ENCODE measurements at places on chromosomes 4 and X.

- DNase-seq: no peak
Measured at GRCh38 chrX:136453771-136454170, 34.0 kb upstream of the BRS3 start.

GRCh38 chr4:150080337-150080736 lies 2.1 kb downstream of the DCLK2 start:
- no peak for DNase-seq

- DNase-seq: no peak
Measured at GRCh38 chr4:80788798-80789197, 241.7 kb upstream of the BMP3 start.

DNA sequence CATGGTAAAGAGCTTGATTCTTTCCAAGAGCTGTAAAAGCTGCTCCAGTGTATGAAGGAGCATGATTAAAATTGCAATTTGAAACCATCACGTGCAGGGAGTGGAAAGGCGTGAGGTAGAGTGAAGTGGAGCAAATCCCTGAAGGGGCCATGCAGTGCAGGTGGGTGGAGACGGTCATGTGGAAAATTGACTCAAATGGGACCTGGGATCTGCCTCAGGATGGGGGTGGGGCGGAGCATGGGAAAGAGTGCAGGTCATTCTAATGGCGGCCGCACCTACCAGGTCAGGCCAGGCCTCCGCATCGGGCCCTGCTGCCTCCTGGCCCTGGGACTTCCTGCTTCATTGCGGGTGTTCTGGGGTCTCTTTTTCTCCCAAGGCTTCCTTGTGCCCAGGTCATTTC lies 25.3 kb upstream of the TRIM60 start:
- DNase-seq: no peak

- no peak for DNase-seq
Measured at GRCh38 chrX:41026702-41027078, 58.6 kb upstream of the USP9X start.

GRCh38 chr4:151665022-151665784 lies 95.6 kb downstream of the GATB start:
- no peak for DNase-seq

DNA sequence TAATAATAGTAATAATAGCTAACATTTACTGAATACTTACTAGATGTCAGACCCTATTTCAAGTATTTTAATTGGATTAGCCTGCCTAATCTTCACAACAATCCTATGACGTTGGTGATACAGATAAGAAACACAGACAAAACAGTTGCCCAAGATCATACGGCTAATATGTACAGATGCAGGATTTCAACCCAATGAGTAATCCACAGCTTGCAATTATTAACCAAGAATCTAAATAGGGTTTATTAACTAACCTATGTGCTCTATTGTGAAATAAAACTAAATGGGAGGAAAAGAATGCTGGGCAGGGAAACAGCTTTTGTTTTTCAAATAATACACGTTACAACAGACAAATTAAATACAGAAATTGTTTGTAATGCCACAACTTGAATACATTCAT lies 23.4 kb downstream of the FBXO8 start:
- DNase-seq: no peak

DNA sequence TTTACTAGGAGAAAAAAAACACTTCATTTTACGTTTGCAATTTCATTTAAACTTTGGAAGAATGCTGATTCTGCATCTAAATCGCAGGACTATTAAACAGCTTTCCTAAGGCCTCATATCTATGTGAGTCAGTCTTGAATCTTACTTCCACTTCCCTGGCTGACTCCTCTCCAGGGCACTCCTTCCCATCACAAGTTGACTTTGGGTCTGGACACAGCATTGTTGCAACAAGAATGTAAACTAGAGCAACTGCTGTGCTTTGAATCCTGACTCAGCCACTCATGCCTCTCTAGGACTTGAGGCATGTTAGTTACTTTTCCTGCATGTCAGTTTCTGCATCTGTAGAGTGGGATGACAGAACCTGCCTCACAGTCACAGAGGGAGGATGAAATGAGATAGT lies 413.8 kb downstream of the FAT4 start:
- no peak for DNase-seq

- DNase-seq: no peak
Measured at GRCh38 chr4:6566391-6567190, 8.4 kb upstream of the MAN2B2 start.

DNA sequence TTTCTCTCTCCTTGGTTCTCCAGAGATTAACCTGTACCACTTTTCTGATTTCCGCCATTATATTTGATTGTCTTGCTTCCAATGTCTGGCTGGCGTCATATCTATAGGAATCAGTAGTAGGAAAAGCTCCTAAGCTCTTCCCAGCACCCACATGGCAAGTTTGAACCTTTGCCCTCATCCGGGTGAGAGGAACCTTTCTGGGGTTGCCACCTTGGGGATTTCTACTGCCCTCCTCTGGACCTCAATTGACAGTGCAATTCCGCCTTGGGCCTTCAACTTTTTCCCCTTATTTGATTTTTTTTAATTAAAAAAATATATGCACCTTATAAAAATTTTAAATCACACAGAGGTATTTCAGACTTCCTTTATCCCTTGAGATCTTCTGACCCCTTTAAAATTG lies 2.0 kb upstream of the CXorf66 start:
- DNase-seq: no peak

- DNase-seq: no peak
Measured at GRCh38 chr4:118099106-118099505, 64.8 kb downstream of the NDST3 start.

DNA sequence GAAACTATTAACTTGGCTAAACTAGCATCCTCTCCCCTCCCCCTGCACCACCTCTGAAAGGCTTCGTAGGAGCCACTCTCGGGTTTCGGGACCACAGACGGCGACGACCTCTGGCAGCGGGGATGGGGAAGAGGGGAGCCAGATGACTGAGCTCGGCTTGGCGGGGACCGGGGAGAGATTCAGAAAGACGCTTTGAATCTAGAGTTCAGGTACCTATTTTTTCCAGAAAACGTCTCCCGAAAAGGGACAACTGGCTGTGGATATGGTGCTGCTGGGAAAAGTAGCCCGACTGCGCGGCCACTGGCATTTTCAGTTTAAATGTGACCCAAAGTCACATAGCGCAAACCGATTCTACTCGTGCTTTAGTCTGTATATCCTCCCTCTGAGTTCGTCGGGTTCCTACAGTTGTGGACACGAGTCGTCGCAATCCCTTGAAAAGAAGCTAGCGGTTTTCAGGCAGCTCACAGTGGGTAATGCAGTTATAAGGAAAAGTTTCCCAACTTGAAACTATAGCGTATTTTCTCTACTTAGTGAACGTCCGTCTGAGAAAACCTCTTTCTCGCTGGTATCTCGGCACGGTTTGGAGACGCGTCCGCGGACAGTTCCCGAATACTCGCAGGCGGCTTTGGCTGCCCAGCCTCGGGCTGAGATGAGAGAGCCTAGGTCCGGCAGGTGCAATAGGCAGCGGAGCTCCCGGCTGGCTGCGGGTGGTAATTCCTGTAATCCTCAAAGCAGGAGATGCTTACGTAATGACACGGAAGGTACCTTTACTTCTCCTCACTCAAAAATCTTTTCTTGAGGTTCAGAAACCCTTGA lies 1.3 kb downstream of the PARM1 start:
- DNase-seq: no peak

GRCh38 chrX:155068165-155068564 lies 2.8 kb downstream of the CMC4 start:
- no peak for DNase-seq

DNA sequence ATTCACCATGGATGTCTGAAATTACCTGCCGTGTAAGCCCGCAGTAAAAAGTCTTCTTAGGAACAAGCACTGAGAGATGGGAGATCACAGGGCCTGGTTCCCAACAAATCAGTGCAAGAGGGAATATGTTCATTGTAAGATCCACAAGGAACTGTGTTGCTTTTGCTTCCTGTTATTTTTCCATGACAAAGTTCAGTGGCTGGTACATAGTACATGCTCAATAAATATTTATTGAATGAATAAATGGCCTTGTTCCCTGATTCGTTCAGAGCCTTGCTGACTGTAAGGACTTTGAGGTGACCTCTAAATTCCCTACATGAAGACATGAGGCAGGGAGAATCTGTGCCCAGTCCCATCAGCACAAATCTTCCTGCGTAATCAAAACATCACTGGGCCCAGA lies 7.4 kb downstream of the TMEM31 start:
- DNase-seq: no peak

DNA sequence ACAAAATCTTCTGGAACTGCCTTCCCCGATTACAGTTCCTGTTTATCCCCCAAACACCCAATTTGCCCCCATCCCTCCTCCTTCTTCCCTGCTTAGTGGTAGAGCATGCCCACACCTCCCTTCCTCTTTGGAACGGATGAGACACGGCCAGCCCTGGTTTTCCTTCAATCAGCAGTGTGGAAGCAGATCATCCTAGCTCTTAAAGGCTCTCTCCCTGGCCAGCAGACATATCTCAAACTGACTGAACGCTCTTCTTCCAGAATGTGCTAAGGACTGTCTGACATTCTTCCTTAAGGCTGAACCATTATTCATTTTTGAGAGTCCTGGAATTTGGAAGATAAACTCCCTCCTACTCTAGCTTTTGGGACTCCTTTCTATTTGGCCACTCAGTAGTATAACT lies 161.1 kb downstream of the TRIML1 start:
- DNase-seq: no peak

GRCh38 chr4:34845926-34846325 lies 1398.4 kb downstream of the ARAP2 start:
- DNase-seq: no peak

- no peak for DNase-seq
Measured at GRCh38 chrX:55039471-55039870, 8.7 kb upstream of the ALAS2 start.

DNA sequence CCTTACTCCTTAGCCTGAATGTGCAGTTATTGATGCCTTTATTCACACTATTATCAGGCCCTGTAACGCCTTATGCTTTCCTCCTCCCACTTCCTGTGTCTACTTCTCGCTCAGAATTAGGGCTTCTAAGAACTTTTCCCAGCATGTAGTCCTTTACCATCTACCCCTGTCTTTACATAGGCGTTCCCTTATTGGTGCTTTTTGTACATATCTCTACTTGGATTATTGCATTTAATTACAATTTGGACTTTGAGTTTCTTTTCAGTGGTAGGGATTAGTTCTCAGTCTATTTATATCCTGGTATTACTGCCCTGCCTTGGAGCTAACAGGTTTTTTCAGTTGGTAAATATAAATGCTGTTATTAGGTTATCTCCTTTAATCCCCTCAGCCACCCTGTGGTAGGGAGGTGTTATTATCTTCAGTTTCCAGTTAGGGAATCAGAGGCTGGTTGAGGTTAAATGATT lies 84.0 kb downstream of the RBPJ start:
- no peak for DNase-seq

GRCh38 chr4:159384632-159385031 lies 281.8 kb downstream of the RAPGEF2 start:
- no peak for DNase-seq

DNA sequence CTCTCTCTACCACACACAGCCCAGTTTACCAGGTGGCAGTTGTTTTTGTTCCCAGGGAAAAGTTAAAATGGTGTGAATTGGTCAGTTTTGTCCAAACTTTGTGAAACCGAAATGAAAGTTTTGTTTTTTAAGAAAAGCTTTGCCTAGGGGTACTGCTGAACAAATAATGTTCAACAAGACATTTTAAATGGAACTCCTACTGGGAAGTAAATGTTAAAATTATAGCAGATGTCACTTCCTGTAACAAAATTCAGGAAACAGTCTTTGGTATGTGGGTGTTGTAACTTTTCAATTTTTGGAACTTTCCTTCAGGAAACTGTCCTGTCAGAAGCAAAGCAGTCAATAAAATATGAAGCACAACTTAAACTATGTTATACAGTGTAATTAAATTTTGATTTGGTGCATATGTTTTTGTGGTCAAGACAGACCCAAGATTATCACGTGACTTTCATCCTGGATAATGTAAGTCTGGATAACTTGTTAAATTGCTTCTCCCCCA lies 79.5 kb downstream of the AFF1 start:
- no peak for DNase-seq

DNA sequence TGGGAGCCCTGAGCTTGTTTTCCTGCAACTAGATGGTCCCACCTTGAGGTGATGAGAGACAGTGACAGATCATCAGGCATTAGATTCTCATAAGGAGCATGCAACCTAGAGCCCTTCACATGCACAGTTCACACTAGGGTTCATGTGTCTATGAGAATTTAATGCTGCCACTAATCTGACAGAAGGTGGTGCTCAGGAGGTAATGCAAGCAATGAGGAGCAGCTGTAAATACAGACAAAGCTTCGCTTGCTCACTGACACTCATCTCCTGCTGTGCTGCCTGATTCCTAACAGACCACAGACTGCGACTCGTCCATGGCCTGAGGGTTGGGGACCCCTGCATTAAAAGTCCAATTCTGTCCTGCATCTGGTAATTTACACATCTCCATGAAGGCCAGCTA lies 141.6 kb downstream of the KCNIP4 start:
- no peak for DNase-seq

DNA sequence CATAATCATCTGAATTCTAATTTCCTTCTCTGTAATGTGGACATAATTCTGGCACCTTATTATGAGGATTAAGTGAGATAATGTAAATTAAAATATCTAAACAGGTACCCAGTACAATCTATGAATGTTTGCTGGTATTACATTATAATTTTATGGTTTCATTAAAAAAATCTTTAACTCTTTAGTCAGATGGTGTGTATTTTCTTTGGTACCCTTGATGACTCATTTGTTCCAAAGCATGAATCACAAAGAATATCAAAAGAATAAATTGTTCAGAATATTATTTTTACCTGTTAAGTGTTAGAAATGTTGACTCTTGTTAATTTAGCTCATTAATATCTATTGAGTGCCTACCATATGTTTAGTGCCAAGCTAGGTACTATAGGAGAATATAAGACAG lies 74.3 kb downstream of the SNX25 start:
- no peak for DNase-seq

DNA sequence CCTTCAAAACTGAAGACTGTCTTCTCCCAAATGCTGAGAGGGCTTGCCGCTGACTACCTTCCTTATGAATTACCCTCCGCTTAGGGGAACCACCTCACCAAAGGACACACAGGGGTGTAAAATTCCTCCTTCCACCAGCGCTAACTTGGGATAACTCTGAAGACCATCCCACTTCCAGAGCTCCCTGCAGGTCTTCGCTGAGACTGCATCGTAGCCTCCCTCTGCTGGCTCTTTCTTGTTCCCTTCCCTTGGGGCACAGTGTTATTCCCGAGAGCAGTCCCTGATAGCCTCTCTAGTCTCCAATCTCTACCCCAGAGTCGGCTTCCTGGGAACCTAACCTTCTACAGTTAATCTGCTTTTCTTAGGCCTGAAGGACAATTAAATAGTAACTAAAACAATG lies 725.5 kb upstream of the ATOH1 start:
- no peak for DNase-seq

- DNase-seq: no peak
Measured at GRCh38 chrX:134543288-134543687, 83.3 kb downstream of the HPRT1 start.

DNA sequence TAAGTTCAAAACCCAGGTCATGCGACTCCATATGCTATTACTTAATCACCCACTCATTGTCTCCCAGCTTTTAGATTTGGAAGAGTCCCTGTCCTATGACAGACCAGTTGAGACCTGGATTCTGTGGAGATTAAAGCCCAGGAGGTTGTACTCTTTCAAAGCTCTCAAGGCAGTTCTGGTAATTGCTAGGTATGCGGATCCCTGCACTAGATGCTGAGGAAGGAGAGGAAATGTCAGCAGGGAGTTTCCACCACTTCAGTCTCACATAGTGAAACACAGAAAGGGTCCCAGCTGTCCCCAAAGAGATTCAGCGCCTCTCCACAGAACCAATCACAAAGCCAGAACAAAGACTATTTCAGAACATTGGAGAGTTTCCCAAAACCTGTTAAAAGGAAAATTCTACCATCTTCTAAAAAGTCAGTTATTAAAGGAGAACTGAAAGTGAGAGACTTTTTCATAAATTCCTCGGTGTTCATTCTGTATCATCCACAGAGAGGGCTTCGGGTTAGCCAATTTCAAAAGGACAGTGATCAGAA lies 53.4 kb downstream of the IRF2 start:
- DNase-seq: no peak
